ENCODE measurements at places on chromosomes 12 and 14.
A peak's percentile ranks its signal among the peaks of the same experiment; 100 is the strongest.

- DNase-seq, result no peak
Observed at GRCh38 chr14:103569408-103569807, 6.6 kb downstream of the COA8 start.

DNA sequence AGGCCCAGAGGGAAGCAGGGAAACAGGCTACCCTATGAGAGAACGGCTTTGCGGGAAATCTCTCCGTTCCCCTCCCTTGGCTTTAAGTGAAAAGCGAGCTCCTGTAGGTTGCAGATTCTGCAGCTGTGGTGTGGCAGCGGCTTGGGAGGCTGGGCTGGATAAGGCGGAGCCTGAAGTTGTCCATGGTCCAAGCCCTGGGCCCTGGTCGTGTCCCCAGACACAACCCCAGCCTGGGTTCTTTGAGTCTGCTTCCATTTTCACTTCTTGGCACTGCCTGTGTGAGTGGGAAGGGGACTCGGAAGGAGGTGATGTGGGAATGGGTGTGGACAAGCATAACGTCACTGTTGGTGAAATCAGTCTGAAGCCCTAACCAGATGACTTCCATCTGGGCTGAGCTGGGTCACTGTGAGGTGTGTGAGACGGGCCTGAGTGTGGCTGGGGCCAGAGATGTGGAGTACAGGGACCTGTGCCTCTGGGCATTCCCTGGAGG, 43.0 kb upstream of the CTDSP2 start:
- peak; percentile 34 for DNase-seq

- DNase-seq, result no peak
Observed at GRCh38 chr12:120771097-120771496, 45.5 kb downstream of the ACADS start.

DNA sequence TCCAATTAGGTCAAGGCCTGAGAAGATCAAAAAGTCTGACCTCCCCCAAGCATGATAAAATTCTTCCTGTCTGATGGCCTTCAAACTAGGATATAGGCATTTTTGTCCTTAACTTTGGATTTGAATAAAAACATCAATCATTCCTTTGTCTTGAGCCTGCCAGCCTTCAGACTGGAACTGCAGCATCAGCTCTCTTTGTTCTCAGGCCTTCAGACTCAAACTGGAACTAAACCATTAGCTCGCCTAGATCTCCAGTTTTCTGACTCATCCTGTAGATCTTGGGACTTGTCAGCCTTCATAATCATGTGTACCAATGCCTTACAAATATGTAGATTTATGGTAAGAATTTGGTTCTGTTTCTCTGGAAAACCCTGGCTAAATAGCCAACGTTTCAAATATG, 721.7 kb downstream of the GALC start:
- no peak for DNase-seq

- DNase-seq, result no peak
Observed at GRCh38 chr12:90167518-90168208, 459.0 kb upstream of the ATP2B1 start.

DNA sequence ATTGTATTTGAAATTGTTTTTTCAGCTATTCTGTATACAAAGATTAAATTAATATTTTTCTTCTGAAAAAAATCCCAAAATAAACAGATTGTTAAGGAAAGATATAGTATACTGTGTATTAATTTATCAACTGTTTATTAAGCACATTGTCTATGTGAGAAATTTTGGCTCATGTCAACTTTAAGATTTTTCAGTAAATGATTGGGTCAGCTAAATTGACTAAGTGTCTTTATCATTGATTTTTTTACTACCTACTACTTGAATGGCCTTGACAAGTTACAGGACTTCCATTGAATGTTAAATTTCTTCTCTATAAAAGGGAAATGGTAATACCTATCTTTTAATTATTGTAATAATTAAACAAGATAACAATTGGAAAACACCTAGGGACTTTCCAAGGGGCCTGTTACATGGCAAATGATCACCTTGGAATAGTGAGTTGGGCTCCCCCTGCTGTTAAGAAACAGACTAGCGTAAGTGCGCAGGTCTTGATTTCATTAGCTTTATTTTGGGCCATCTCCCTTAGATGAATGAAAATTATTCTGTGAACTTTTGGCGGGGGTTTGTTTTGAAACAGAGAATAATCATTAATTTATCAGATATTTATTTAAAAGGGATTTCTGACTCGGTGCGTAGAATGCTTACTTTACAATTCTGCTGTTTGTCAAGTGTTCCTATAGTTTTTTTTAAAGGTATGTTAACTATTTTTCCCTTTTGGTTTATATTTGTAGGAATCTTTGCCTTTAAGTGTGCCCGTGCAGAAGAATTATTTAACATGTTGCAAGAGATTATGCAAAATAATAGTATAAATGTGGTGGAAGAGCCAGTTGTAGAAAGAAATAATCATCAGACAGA, 14.5 kb upstream of the CCT2 start:
- peak; percentile 70 for DNase-seq

GRCh38 chr12:120183211-120183631, 11.3 kb downstream of the GCN1 start:
- no peak for DNase-seq

- DNase-seq, result no peak
Observed at GRCh38 chr12:79532907-79533288, 157.9 kb downstream of the PAWR start.

Data from EL (cell line).